NCI-H69 (cell line): ENCODE measurements at places on chromosomes 3 and 15.

- no peak for DNase-seq
These were observed 5.3 kb downstream of the RBM15B start for GRCh38 chr3:51396401-51396800.

DNA sequence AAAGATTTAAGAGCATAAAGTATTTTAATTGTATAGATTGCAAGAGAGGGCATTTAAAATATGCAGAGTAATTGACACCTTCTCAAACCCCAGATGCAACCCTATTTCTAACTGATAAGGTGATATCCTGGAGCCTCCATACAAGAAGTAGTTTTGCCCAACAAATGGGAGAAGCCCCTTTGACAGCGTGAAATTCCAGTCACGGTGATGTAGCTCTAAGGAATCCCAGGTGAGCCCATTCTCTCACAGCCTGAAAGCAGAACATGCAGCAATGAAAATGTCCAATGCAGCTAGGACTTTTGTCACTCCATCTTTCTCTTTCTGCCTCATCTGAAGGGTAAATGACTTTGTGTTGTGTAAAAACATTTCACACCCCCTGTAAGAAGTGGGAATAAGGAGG is 96.4 kb downstream of the TMEM212 start:
- DNase-seq: no peak

DNA sequence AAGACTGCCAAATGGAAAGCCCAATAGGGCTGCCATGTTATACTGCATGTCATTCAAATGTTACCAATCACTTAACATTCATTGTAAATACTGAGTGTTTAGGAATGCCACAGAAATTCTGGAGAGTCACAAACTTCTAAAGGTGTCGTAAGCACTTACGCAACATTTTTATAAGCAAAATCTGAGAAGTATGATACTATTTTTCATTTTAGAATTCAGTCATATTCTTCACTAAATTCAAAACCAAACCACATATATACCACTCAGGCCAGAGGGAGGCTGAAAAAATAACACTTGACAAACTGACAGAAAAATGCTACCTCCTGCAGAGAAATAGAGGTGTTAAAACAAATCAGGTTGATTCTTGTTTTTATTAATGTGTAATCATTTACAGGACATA is 89.8 kb downstream of the THBS1 start:
- no peak for DNase-seq

DNA sequence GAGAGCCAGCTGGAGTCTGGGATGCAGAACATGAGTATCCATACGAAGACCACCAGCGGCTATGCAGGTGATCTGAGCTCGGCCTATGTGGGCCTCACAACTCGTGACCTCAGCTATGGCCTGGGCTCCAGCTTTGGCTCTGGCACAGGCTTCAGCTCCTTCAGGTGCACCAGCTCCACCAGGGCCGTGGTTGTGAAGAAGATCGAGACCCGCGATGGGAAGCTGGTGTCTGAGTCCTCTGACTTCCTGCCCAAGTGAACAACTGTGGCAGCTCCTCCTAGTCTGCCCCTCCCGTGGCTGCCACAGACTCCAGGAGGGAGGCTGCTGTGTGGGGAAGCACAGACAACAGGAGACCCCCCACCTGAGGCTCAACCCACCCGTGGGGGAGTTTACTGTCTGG is 3.6 kb upstream of the KPNA4 start:
- no peak for DNase-seq

GRCh38 chr3:46284981-46285683 is 42.9 kb downstream of the CCR3 start:
- DNase-seq: no peak

DNA sequence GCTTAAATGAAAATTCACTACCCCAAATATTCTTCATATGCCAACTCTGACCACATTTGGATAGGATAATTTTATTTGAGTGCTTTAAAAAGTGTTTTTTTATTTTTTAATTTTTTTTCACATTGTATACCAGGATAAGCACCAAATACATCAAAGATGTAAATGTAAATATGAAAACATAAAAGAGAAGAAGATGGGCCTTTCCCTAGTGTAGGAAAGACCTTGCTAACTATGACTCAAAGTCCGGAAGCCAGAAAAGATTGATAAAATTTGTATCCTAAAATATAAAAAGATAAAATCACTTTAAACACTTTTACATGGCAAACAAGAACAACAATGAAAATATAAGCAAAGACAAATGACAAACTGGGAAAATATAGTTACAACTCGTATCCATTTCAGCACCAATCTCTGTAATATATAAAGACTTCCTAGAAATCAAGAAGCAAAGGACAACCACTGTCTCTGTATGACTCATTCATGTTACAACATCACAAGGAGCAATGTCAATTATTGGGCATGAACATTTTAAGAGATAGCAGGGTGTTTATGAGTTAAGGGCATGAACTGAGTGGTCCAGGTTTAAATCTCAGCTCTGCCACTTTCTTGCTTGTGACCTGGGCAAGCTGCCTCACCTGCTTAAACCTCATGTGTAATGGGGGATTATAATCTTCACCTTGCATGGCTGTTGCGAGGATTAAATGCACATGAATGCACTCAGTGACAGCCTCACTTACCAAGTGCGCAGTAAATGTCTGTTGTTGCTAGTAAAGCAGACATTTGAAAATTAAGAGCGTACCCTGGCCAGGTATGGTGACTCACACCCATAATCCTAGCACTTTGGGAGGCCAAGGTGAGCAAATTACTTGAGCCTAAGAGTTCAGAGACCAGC is 25.3 kb upstream of the ARHGEF3 start:
- no peak for DNase-seq

DNA sequence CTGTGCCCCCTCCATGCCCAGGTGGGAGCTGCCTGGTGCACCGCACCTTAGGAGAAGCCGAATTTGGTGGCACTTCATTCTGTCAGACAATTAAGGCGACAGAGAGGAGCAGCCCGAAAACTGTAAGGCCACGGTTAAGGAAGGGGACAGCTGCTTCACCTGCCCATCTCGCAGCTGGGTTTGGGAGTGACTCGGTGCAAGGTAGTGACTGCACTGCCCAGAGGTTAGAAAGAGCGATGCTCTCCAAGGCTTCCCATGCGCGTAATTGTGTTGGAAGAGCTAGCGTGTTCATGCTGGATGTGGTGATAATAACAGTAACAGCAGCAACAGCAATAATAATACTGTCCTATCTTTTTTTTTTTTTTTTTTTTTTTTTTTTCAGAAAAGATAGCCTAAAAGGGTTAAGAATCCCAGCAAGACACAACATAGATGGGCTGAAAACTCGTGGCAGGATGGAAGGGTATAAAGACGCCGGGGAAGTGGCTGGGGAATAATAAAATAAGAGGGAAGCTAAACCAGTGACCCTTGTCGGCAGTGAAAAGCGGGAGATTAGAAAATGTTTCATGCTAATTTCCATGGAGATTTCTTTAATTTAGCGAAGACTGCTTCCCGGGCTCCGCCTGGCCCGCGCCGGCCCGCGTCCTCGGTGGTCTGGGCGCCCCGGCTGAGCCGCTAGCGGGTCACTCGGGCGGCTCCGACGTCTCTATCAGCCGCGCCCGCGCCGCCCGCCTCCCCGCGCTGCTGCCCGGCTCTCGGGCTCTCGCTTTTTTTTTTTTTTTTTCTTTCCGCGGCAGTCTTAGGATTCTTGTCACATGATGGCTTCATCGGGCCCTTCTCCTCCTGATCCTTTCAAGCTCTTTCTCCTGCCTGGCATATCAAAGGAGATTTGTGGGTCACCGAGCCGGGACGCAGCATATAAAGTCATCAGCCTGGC is 617.1 kb downstream of the NR2F2 start:
- DNase-seq: no peak

DNA sequence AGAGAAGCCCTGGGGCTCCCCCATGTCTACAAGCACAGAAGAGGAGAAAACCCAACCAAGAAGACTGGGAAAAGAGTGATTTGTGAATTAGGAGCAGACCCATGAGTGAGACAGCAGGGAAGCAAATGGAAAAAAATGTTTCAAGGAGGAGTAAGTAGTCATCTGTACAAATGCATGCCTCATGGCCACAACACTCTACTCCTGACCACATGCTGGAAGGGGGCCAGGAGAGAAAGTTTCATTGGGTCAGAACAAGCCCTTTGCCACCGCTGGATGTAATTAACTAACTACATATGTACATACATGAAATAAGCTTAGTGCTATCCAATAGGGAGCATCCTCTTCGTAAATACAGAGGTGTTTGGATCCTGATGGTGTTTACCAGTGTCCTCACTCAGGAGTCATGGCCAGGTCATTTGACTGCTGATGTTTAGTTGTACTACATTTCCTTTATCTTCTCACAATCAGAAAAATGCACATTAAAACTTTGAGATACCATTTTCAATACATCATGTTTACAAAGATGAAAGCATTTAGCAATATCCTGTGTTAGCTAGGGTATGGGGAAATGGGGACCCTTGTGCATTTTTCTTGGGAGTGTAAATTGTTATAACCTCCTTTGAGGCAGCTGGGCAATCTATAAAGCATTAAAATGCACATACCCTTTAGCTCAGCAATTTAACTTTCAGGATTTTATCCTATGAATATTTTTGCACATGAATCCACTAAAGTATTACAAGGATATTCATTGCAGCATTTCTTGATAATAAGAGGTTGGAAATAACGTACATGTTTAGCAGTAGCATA is 27.1 kb downstream of the CLRN1 start:
- no peak for DNase-seq
